ENCODE measurements at places on chromosomes 16 and 17. TPM values are rescaled to one million over a fixed set of nuclear protein-coding genes. Genes with fewer than 3 reads are reported as not detected.

Gene CD2BP2
- total RNA-seq, result 58.9 TPM

Gene CEP112
- total RNA-seq, result 8.1 TPM

Gene CFDP1
- total RNA-seq, result 41.3 TPM

Gene TP53TG3F
- total RNA-seq, result not detected

- H3K4me1 ChIP-seq, result no peaks in the 10 kb centered on the region
- H3K4me3 ChIP-seq, result no peak overlapping the region
- no peak for DNase-seq
- H3K36me3 ChIP-seq, result no peaks in the 10 kb centered on the region
- no peak overlapping the region for H3K27ac ChIP-seq
- H3K27me3 ChIP-seq, result no peaks in the 10 kb centered on the region
These were observed 220.6 kb downstream of the HS3ST4 start for GRCh38 chr16:25912321-25912720.

DNA sequence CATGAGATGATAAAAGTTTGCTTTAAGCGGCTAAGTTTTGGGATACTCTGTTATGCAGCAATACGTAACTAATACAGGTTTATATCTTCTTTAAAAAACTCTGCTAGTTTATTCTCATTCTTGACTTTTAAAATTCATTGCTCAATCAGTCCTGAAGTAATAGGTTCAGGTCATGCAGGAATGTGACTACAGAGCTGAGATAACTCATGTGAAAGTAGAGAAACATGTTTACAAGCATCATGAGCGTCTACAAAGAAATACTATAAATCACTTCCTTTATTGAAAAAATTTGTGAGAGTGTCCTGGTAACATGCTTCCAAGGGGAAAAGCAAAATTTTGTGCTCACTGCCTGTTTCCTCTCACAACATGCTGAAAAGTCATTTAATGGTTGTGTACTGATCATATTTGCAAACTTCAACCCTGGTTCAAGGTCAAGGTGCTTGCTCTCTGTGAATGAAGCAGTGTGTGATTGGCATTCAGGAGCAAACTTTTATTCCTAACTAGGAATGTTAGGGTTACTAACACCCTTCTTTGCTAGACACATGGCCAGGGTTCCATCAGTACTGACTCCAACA, 12.5 kb upstream of the TMIGD1 start:
- H3K4me1 ChIP-seq, result peaks cover 12% of the 10 kb centered on the region
- H3K27me3 ChIP-seq, result no peaks in the 10 kb centered on the region
- DNase-seq, result no peak
- H3K36me3 ChIP-seq, result no peaks in the 10 kb centered on the region
- no peak overlapping the region for H3K4me3 ChIP-seq
- H3K27ac ChIP-seq, result no peak overlapping the region

DNA sequence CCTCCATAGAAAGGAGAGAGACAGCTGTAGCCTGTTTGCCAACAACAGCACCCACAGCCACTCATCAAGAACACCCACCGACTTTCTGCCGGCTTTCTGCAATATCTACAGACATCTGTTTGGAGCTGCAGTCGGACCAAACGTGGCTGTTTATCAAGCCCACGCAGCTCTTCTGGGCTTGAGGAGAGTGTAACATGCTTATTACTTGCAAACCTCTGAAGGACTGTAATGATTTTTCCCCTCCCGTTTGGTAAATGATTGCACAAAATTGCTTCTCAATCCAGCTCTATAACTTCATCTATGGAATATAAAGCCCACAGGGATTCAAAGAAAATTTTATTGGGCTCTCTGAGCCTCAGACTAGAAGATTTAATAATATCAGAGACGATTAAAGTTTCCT, 100.5 kb downstream of the VAT1L start:
- H3K36me3 ChIP-seq, result peaks cover 5% of the 10 kb centered on the region
- no peak for DNase-seq
- no peak overlapping the region for H3K27ac ChIP-seq
- H3K27me3 ChIP-seq, result peaks cover 40% of the 10 kb centered on the region
- no peak overlapping the region for H3K4me3 ChIP-seq
- no peaks in the 10 kb centered on the region for H3K4me1 ChIP-seq

DNA sequence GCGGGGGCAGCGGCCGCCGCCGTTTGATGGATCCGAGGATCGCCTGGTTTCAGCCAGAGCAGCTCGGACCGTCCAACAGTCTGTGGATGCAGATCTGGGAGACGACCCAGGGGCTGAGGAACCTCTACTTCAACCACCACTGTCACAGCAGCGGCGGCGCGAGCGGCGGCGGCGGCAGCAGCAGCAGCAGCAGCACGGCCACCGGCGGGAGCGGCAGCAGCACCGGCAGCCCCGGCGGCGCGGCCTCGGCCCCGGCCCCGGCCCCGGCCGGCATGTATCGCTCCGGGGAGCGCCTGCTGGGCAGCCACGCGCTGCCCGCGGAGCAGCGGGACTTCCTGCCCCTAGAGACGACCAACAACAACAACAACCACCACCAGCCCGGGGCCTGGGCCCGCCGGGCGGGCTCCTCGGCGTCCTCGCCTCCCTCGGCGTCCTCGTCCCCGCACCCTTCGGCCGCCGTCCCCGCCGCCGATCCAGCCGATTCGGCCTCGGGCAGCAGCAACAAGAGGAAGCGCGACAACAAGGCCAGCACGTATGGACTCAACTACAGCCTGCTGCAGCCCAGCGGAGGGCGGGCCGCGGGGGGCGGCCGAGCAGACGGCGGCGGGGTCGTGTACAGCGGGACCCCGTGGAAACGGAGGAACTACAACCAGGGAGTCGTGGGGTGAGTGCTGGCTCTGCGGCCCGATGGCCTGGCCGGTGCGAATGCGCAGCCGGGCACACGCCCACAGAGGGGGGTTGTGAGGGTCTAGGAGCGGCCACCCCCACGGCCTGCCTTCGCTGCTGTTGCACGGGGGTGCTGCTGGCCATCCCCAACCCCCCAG, 702 bp downstream of the TENT4B start:
- H3K4me3 ChIP-seq, result peak overlapping the region; percentile 76
- no peaks in the 10 kb centered on the region for H3K36me3 ChIP-seq
- peak; percentile 13 for DNase-seq

- no peak for DNase-seq
- no peaks in the 10 kb centered on the region for H3K27me3 ChIP-seq
- H3K4me3 ChIP-seq, result no peak overlapping the region
- no peak overlapping the region for H3K27ac ChIP-seq
These were observed 5.0 kb downstream of the DPH1 start for GRCh38 chr17:2034806-2035540.

DNA sequence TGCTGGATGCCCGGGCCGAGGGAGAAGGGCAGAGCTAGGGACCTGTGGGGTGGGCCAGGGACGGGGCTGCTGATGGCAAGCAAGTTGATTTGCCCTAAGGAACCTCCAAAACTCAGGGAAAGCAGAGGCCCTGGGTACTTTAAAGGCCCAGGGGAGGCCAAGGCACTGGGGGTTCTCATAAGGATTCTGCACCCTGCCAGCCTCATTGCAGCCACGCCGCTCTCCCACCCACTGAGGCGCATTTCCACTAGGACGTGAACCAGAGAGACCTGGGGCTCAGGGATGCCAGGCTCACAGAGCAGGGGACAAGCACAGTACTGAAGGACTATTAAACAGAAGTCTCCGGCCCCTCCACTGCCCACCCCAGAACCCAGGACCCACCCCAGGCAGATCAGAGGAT, 39.4 kb upstream of the RBFOX3 start:
- no peak for DNase-seq
- peaks cover 81% of the 10 kb centered on the region for H3K27me3 ChIP-seq
- no peaks in the 10 kb centered on the region for H3K4me1 ChIP-seq
- H3K36me3 ChIP-seq, result no peaks in the 10 kb centered on the region
